EH (cell line): ENCODE measurements at places on chromosomes 16 and 17.

- DNase-seq = no peak
Observed at GRCh38 chr17:30905742-30906100, 317 bp downstream of the TEFM start.

- DNase-seq = peak; percentile 90
Observed at GRCh38 chr17:8859027-8859803, 8.3 kb downstream of the PIK3R6 start.

DNA sequence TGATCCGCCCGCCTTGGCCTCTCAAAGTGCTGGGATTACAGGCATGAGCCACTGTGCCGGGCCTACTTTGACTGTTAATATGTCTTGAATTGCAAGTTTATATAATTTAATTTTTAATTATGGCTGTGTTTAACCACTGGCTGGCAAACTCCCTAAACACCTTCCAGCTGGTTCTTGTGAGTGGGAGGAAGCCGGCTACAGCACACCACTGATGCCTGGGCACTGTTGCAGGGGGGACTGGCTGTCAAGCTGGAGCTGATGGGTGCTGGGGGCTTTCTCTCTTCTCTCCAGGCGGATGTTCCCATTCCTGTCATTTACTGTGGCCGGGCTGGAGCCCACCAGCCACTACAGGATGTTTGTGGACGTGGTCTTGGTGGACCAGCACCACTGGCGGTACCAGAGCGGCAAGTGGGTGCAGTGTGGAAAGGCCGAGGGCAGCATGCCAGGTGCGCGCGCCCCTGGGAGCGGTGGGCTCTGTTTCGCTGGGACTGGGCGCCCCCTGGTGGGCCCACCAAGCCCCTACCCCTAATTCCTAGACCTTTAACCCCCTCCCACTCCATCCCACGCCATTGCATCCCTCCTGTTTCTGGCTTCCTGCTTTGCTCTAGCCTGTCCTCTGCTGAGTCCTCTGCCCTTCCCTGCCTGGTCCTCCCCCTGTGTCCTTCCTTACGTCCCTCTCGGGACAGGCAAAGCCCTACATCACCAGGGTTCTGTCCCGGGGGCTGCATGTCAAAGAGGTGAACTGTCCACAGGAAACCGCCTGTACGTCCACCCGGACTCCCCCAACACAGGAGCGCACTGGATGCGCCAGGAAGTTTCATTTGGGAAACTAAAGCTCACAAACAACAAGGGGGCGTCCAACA is 9.5 kb downstream of the TBX21 start:
- DNase-seq = peak; percentile 17

DNA sequence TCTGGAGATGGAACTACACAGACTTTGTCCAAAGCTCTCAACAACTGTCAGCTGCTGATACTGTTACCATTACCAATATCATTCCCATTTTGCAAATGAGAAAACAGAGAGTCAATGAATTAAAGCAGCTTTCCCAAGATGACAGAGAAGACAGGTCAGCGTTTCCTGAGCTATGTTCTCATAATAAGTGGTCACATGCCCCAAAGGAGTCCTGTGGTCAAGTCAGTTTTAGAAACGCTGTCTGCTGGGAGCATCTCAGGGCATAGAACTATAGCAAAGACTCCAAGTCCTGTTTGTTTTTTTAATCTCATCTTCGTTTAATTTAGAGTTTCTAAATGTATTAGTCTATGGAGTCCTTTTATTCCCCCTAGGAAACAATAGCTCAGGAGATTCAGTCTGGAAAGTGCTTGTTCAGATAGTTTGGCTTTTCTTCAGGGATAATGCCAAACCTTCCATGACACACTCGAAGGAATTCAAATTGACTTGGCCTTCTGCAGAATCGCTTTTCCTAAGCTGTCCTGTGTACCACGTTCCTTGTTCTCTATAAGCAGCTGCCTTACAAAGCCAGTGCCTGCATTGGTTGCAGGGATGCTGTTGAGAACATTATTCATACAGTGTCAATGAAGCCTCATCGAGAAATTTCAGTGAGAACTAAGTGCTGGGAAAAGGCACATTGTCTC is 12.1 kb downstream of the CCDC42 start:
- DNase-seq = peak; percentile 15

GRCh38 chr16:49281843-49282642 is 405 bp upstream of the CBLN1 start:
- peak; percentile 66 for DNase-seq

DNA sequence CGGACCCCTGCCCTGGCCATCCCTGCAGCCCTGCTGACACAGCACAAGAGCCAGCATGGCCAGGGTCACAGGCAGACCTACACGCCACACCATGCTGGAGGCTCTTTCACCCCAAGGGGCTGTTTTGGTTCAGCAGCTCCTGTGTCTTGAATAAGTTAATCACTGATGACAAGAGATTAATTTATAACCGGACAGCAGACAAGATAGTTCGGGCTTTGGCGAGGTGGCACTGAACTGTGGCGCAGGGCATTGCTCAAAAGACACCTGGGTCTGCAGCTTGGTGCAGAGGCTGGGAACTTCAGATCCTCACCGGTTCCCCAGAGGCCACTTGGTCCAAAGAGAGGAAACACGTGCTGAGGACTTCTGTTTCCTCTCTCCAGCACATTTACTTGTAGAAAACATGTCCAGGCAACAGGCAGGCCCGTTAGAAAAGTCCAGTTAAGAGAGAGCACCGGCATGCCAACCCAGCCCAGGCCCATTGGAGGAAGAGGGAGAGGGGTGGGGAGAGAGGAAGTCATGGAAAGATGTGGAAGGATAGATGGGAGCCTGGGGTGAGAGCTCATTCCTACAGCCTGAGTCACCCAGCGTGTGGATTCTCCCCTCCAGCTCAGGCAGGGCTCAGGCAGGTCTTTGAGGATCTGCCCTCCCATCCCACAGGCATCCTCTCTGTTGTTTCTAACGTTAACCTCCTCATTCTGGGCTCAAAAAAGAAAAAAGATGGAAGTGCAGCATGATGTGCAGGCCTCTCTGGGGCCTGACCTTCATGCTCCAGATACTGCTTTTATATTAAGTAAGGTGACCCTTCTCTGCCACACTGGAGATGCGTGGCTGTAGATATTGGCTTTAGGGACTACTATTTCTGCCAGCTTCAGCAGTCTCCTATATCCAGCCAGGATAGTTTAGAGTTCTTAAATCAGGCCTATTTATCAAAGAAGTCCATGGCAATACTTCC is 80.0 kb upstream of the HNF1B start:
- peak; percentile 96 for DNase-seq

DNA sequence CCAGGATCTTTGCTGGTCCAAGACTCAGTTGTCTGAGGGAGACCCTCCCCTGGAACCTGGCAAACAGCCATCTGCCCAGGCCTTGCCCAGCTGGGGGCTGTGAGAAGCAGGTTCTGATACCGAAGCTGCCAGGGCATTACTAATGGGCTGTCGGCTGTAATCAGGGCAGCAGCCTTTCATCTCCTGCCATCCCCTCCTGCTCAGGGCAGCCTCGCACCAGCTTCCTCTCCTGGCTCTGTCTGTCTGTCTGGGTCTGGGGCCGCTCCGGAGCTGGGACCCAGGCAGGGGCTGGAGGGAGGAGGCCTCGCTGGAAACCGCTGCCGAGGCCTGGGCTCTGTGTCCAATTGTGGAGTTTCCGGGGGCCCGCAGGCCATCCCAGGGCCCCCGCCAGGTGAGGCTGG is 21.6 kb upstream of the BRD7 start:
- no peak for DNase-seq

- no peak for DNase-seq
Observed at GRCh38 chr16:49851468-49851787, 4.5 kb downstream of the ZNF423 start.

DNA sequence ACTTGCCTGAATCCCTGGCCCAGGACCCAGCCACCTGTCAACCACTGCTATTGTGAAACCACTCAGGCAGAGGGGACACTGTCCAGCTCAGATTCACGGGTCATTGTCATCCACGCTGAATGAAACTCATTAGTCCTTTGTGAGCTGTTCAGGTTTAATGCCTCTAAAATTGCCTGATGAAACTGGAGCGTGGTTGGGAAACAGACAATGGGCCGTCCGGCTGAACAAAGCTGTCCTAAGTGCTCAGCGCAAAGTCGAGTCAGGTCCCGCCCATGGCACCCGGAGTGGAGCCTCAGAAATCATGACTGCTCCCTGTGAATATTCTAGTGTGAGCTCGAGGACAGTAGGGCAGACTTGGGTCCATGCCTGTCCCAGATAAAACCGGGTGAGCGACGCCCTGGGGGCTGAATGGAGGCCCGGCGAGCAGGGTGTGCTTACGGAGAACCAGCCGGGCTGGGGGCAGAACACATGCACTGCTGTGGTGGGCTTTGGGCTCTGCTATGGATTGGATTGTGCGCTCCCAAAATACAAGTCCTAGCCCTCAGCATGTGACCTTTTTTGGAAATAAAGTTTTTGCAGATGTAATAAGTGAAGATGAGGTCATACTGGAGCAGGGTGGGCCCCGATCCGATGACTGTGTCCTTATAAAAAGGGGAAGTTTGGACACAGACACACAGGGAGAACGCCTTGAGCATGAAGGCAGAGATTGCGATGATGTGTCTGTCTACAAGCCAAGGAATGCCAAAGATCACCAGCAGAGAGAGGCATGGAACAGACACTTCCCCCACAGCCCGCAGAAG is 12.9 kb upstream of the CMIP start:
- DNase-seq = peak; percentile 97

- DNase-seq = peak; percentile 73
Observed at GRCh38 chr17:50953831-50954601, 87.9 kb upstream of the TOB1 start.

DNA sequence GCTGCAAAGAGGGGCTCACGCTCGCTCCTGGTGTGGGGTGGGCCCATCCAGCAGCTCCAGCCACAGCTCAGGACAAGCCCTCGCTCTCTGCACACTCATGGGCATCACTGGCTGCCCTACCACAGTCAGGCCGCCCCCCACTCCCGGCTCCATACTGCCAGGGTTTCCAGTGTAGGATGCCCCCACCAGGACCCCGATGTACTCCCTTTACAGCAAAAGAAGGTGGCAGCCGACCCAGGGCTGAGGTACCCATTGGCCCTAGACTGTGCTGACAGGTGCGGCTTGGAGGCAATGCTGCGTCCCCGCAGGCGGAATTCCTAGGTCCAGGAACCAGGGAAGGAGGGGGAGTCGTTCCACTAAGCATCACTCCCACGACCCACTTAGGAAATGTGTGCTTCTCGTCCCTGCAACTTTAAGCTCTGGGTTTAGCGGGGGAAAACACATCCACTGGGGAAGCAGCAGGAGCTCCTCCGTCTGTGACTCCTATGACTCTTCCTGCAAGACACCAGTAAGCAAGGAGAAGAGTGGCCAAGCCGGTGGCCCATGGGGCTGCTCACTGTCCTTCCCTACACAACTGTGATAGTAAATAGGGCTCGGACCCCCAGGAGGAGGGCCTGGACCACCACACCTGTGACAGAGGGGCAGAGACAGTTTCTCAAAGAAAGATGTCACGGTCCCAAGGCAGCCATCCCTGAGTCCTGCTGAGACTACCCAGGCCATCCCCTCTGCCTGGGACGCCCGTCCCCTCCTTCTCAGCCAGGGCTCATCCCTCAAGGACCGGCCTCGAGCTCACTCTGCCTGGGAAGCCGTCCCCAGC is 13.1 kb downstream of the CORO7 start:
- DNase-seq = no peak

GRCh38 chr17:77570565-77570898 is 388.0 kb upstream of the TNRC6C start:
- DNase-seq = no peak

DNA sequence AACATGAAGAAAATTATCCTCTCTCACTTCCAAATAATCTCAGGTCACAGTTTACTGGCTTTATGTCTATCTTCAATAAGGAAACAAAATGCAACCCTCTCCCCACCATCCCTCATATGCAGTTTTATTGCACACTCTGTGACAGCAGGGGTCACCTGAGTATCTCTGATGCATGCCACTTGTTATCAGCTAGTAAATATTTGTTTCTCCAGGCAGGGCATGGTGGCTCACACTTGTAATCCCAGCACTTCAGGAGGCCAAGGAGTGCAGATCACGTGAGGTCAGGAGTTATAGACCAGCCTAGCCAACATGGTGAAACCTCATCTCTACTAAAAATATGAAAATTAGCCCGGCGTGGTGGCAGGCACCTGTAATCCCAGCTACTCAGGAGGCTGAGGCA is 61.1 kb downstream of the ADAMTS18 start:
- DNase-seq = no peak

DNA sequence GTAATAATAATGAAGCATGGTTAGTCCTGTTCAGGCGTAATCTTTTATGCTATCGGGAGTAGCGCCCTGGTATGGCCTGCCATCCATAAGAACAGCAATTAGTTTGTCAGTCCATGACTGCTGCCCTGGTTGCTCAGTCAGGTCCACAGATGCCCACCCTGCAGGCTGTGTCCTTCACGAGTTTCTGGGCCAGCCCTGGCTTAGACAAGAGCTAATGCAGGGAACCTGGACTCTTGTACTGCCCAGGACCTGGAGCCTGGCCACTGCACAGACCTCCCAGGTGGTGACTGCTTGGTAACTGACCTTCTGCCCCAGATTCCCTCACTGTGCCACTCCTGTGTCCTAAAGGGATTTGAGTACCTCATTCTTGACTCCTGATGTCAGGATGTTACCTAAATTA is 161.1 kb upstream of the NOG start:
- no peak for DNase-seq

GRCh38 chr17:17108451-17109049 is 66.3 kb downstream of the MPRIP start:
- no peak for DNase-seq

- no peak for DNase-seq
Observed at GRCh38 chr16:89195521-89196171, 4.7 kb downstream of the SLC22A31 start.

DNA sequence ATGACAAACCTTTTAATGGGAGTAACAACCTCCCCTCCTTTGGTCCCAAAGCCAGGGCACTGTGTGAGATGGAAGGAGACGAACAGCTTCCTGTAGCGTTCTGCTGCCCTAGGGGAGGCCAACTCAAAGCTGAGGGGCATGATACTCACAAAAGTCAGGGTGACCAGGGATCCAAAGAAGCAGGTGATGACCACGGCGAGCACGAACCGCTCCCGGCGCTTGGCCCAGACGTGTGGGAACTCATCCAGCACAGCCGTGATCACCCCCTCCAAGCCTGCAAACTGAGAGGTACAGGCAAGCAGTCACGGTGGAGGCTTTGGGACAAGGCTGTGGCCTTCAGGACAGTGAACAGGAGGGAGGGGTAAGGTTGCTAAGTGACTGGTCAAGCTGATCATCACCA is 25.1 kb downstream of the SLC6A4 start:
- no peak for DNase-seq

DNA sequence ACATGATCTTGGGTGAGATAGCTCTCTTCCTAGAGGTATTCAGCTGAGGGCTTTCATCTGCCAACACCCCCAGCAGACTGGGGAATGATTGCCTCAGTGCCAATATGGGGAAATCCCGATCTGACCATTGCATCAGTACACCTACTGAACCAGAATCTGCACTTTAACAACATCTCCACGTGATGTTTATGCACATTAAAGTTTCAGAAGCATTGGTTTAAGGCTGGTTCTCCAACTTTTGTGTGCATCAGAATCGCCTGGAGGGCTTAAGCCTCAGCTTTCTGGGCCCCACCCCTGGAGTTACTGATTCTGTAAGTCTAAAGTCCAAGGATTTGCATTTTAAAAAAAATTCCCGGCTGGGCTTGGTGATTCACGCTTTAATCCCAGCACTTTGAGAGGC is 123.6 kb upstream of the MED13 start:
- no peak for DNase-seq
